ENCODE measurements at places on chromosomes 5 and 9.
A peak's percentile ranks its signal among the peaks of the same experiment; 100 is the strongest.

DNA sequence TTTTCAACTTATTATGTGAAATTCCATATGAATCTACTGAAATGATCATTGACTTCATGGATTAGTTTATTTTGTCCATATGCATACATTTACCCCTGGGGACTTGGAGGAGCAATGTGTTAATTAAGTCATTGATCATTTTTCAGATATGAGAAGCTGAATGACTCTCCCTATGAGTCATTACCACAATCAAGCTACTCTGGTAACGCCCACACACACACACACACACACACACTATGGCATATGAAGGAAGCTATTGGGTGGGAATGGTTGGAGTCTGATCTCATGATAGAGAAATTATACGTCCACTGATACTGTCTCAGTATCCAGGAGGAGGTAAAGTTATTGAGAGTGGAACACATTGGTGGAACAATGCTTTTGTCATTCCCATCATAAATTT is 528.9 kb downstream of the AGTPBP1 start:
- no peak for DNase-seq

DNA sequence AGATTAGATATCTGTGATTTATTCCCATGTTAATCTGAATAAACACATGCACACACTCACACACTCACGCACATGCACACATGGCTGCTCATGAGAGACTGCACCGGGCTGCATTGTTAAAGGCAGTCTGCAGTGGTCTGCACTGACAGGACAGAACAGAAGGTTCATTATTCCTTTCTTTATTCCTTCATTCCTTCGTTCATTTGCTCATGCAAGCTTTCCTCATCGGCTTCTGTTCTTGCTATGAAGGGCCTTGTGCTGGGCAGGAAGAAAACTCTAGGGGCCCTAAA is 41.4 kb upstream of the FSTL4 start:
- no peak for DNase-seq

- no peak for DNase-seq
Measured at GRCh38 chr9:91885746-91886413, 64.1 kb downstream of the ROR2 start.

GRCh38 chr9:22117511-22118384 is 108.6 kb upstream of the CDKN2B start:
- DNase-seq: peak; percentile 24

DNA sequence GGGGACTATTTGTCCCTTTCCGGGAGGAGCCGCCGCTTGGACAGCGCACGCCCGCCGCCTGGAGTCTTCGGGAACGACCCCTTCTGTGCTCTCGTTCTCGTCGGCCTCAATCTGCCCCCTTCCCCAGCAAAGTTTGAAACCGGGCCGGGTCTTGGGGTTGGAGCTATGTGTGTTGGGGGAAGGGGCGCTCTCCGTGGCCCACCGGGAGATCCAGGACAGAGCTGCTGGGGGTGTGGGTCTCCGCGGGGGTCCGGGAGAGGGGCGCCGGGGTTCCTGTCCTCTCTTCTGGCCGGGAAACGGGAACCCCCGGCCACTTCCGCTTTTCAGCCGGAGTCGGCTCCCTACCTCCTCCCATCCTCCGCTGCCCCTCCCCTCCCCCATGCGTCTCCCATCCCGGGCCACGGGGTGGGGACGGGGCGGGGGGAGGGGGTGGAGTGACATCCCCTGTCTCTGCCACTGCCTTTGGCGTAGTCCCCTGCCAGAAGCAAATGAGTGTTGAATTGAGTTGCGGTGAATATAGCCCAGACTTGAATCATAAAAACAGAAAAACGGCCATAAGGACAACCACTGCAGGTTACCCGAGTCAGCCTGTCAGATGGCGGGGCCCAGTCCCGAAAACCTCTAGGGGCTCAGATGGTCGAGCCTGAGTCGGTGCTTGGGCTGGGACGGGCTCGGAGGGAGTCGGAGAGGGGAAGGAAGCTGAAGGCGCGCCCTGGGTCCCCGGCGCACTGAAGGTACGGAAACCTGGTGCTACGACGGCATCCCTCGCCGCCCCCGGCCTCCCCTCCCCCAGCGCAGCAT is 1.1 kb downstream of the CPLX2 start:
- DNase-seq: no peak

DNA sequence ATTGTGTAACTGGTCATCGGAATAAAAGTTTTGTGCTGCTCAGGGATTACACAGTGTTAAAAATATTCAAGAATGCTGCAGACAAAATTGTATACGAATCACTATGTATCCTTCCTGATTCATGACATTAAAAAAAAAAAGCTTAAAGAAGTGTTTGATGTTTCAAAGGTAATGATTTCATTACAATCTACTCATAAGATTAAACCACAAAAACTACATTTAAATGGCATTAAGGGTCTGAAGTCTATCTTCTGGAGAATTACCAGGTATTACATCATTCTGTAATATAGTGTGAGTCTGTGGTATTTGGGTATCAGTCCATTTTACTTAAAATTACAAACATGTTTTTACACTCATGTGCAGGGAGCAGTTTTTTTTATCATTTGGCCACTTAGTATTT is 324.4 kb downstream of the NDUFS4 start:
- DNase-seq: no peak

- no peak for DNase-seq
Measured at GRCh38 chr5:180618829-180619562, 27.7 kb upstream of the SCGB3A1 start.

DNA sequence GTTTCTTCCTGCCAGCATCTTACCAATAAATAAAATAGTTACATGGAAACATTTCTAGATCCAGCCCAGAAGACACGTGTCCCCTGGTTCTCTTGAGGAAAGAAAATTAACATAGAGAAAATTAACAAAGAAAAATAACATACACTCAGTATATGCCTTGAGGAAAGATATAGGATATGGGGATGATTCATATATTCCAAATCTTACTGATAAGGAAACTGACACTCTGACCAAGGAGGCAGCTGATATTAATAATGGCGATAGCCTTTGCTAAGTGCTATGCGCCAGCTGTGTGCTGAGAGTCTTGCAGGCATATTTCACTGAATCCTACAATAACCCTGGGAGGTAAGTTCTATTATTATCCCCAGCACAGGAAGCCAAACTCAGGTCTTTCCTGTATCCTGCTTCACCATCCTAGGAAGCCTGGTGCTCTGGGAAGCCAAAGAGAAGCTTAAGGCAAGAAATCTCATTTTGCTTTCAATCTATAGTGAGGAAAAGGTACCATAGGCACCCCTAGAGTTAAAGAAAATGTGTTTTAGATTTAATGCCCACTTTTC is 302.7 kb upstream of the NREP start:
- DNase-seq: no peak

- DNase-seq: no peak
Measured at GRCh38 chr9:27423915-27424710, 100.0 kb upstream of the IFNK start.

GRCh38 chr9:81543695-81544094 is 145.7 kb downstream of the TLE1 start:
- DNase-seq: no peak

- DNase-seq: peak; percentile 82
Measured at GRCh38 chr9:129258124-129258822, 80.2 kb upstream of the IER5L start.

GRCh38 chr9:135827866-135828580 is 79.3 kb downstream of the CAMSAP1 start:
- no peak for DNase-seq

DNA sequence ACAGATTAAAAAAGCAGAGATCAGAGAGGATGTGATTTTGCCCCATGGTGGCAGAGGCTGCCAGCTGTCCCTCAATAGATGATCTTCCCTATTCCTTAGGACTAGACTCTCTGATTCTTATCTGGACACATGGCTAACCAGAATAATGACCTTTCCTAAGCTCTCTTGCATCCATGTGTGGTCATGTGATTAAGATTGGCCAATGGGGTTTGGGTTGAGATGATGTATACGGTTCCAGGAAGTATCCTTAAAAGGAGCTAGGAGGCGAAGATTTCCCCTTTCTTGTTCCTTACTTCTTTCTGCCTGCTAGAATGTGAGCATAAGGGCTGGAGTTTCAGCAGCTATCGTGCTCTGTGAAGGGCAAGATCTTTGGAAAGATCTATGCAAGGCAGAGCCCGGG is 39.8 kb downstream of the FOXI1 start:
- peak; percentile 40 for DNase-seq

GRCh38 chr5:125412561-125413495 is 666.4 kb upstream of the ZNF608 start:
- no peak for DNase-seq

- no peak for DNase-seq
Measured at GRCh38 chr5:172494630-172495505, 40.5 kb upstream of the SH3PXD2B start.

DNA sequence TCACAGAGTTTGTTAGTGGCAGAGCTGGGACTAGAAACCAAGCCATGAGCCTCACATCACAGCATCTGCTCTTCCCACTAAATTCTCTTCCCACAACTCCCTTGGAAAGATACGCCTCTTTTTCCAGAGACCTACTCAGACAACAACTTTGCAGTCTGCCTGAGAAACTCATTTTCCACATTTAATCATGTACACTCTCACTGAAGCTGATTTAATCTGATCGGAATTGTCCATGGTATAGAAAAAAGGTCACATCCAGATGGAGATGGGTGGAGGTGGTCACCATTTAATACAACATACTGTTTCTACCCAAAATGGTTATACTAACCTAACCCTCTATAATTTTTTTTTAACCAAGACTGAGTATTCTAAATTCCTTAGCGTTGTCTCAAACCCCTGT is 366.2 kb downstream of the ENC1 start:
- DNase-seq: no peak

- DNase-seq: no peak
Measured at GRCh38 chr5:156529892-156530291, 202.9 kb downstream of the SGCD start.

DNA sequence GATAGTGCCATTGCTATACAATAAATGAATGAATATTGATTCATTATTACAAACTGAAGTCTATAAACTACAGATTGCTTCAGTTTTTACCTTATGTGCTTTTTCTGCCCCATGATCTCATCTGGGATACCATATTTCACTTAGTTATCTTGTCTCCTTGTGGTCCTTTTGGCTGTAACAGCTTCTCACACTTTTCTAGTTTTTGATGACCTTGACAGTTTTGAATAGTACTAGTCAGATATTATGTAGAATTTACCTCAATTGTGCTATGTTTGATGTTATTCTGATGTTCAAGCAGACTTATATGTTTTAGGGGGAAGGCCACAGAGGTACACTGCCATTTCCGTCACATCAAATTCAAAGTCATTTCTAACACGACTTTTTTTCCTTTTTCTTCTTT is 2364.3 kb upstream of the ACO1 start:
- no peak for DNase-seq

DNA sequence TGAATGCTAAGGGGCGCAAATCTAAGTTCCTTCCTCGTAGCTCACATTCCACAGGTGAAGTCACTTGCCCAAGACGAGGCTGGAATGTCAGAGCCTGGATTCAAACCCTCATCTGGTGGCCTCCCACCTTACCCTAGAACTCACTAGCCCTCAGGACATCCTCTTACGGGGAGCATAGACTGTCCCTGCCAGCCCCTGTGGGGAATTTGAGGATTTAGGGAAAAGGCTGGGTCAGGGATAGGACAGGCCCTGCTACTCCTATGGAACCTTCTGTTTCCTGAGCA is 45.0 kb downstream of the IRF1 start:
- DNase-seq: no peak

- no peak for DNase-seq
Measured at GRCh38 chr9:113431191-113431590, 20.6 kb downstream of the C9orf43 start.

DNA sequence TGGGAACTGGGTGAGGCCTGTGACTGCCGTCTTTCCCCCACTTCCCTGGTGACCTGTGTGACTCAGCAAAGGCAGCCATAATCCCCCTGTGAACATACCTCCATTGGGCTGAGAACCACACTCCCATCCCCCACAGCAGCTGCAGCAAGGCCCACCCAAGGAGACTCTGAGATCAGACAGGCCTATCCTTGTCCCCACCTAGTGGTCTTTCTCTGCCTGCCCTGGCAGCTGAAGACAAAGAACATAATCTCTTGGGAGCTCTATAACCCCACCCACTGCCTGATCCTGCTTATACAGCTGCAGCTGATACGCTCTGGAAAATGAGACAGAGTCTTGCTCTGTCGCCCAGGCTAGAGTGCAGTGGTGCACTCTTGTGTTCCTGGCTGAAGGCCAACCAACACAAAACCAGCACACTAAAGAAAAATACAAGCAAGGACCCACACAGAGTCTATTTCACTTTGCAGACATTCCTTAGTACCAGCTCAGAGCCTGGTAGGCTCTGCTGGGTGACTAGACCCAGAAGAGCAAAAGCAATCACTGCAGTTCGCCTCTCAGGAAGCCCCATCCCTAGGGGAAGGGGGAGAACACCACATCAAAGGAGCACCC is 106.7 kb downstream of the MCTP1 start:
- no peak for DNase-seq

- DNase-seq: no peak
Measured at GRCh38 chr9:16555802-16556201, 314.7 kb downstream of the BNC2 start.

DNA sequence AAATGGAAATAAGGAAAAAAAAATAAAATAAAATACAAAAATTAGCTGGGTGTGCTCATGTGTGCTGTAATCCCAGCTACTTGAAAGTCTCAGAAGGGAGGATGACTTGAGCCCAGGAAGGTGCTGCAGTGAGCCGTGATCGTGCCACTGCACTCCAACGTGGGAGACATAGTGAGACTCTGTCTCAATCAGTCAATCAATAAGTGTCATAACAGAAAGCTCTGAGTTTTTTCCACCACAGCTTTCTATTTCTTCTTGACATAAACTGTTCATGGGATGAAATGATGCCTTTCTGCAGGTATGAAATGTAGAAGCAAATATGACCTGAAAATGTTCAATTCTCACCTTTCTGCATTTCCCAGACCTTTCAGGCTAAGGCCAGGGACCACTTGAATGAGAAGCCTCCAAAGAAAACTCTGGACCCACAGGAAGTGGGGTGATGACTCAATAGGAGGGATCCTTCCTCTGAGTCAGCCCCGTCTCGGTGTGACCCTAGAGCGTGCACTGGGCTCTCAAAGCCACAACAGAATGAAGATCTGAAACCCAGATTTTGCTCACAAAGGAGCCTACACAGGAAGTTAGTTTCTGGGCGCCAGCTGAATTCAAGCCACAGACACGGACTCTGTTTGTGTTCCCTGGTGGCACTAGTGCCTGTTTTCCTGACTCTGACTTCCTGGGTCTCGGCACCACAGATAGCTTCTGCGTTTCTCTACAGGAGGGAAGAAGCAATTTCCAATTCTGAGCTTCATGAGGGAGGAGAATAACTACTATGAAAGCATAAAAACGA is 62.0 kb downstream of the ANKH start:
- DNase-seq: peak; percentile 78

DNA sequence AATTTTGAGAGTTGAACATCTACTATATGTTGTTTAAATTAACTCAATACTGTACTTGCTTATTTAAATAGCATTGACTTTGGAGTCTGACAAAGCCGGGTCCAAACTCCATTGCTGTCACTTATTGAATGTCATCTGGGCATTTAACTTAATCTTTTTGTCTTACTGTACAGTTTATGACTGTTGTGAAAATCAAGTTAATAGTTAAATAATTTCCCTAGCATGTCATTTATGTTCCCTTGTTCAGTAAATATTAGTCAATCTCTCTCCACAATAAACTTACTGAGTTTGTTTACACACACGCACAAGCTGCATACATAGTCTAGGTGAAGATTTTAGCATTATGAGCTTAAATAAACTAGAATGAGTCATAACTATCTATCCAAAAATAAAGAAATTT is 6.3 kb upstream of the UGCG start:
- DNase-seq: no peak

All from inflammatory macrophage treated with lipopolysaccharide for 1 hour (primary cell).